ENCODE measurements at places on chromosomes 12 and 14.

DNA sequence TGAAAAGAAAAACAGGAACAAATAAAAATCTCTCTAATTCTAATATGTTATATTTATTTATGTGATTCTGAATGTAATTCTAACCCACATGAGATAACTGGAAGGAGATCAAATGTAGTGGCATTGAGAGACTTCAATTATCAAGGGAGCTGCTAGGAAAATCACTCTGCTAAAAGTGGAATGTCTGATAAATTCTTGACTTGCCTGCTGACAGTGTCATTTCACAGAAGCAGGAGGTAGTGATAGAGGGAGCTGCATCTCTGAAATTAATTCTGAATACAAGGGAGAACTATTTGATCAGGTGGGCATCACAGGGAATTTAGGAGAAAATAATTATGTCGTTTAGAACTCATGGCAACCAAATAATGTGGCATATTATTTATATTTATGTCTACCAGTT is 303.6 kb downstream of the BCAT1 start:
- no peak for DNase-seq

- no peak for DNase-seq
These were observed 56.4 kb upstream of the LTA4H start for GRCh38 chr12:96091833-96092232.

GRCh38 chr12:62400135-62400534 is 66.5 kb upstream of the MON2 start:
- no peak for DNase-seq

DNA sequence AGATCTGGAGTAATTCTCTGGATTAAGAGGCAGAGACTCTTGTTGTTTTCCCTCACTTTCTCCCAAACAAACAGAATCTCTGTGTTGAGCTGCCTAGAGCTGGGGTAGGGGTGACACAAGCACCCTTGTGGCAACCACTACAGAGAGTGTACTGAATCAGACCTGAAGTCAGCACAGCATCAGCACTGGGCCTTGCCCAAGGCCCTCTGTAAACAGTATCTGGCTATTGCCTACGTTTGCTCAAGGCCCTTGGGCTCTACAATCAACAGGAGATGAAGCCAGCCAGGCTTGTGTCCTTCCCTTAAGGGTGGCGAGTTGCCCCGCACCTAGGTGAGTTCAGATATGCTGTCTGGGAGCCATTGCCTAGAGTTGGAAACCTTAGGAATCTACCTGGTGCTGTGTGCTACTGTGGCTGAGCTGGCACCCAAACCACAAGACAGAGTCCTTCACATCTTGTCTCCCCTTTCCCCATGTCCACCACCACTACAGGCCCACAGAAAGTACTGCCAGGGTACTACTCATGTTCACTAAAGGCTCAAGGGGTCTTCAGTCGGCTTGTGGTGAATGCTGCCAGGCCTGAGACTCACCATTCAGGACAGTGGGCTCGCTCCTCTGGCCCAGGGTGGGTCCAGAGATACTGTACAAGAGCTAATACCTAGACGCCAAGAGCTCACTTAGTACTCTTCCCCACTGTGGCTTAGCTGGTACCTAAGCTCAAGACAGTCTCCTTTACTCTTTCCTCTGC is 206.8 kb downstream of the SYNE2 start:
- DNase-seq = no peak

- no peak for DNase-seq
These were observed 93.7 kb downstream of the SOX5 start for GRCh38 chr12:23855813-23856212.

DNA sequence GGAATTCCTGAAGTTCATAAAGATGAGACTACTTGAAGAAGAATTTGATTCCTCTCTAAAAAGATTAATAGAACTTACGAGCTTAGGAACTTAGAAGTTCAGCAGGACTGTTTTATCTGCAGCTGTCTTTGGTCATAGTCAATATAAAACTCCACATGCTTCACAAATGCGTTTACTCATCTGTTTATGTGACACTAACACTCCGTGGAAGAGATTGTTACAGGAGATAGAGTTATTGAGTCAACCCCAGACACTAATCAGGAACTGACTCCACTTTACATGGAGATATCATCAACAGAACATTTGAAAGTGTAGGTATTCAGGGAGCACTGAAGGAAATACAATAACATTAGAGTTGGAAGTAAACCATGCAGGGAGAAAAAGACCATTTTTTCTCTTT is 92.8 kb downstream of the LRFN5 start:
- no peak for DNase-seq

- DNase-seq = no peak
These were observed 23.1 kb upstream of the PGF start for GRCh38 chr14:74978416-74978947.

GRCh38 chr14:90296641-90297040 is 35.1 kb downstream of the NRDE2 start:
- DNase-seq = no peak

GRCh38 chr12:115988212-115988611 is 289.3 kb downstream of the MED13L start:
- DNase-seq = no peak

DNA sequence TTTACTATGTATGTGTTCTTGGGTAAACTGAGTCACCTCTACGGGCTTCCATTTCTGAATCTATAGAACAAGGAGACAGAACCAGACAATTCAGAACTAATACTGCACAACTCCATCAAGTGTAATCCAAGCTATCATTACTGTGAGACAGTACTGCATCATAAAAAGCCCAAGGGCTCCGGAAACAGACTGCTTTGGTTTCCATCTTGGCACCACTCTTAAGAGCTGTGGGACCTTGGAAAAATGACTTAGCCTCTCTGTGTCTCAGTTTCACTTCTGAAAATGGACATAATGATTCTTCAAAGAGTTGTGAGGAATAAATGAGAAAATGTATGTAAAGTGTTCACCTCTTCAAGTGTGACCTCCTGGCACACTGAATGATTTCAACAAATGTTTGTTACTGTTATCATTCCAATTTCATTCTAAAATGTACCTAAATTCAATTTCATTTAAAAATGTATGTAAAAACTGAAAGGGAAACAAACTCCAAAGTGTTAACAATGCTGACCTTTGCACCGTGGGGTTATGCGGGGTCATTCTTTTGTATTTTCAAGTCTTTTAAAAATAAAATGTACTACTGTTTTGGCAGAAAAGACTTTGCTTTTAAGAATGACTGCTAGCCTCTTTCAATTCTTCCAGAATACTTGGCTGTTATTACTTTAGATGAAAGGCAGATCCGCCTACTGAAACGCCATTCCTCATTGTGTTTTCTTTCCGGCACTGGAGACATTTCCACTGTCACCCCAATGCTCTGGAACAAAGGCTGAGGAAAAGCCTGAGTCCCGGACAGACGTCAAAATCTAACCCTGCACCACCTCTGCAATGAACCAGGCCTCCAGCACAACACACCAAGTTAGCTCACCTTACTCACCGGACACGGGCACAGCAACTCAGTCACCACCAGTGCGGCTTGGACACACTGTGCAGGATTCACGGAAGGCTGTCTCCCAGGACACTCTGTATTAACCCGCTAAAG is 62.8 kb downstream of the TMCC3 start:
- no peak for DNase-seq

DNA sequence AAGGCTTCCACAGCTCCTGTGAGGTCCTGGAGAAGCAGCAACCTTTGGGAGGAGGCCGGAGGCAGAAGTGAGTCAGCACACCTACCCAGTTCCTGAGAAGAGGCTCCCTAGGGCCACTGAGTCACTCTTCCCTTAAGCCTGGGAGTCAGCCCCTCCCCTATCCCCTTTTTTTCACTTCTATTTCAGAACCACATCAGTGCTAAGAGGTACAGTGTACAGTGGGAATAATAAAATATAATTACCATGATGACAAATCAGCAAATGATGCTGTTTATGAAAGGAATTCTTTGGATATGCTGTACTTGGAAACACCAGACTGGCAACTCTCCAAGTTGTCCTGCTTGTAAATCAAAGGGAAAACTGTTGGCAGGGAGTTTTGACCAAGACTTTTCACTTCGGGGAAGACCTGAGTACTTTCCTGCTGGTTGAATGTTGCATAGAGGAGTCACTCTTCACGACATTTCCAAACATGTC is 7.8 kb upstream of the TBPL2 start:
- DNase-seq = no peak

- DNase-seq = no peak
These were observed 88.8 kb downstream of the CCDC60 start for GRCh38 chr12:119423285-119423684.

DNA sequence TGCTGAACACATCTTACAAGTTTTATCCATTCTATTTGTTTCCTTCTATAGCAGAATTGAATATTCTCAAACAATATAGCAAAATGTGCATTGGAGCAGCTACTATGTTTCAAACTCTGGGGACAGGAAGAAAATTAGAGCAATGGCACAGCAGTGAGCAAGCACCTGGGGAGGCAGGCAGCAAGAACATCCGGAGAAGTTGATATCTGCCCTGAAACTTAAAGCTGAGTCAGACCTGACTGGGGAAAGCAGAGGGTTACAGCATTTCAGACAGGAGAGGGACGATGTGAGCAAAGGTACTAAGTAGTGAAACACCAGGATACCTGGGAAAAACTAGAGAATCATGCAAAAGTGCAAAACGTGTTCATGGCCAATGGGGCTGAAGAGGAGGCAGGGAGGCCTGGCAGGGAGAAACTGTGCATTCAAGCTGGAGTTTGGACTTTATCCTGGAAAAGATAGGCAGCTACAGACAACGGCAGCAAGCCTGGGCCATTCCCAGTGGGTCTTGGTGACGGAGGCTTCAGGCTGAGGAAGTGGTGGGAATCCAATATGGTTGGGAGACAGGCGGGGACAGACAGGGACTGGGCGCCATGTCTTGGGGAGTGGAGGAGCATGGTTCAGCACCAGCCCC is 118.0 kb upstream of the CDKN3 start:
- DNase-seq = no peak

GRCh38 chr14:73723797-73724661 is 9.8 kb upstream of the PNMA1 start:
- DNase-seq = no peak

DNA sequence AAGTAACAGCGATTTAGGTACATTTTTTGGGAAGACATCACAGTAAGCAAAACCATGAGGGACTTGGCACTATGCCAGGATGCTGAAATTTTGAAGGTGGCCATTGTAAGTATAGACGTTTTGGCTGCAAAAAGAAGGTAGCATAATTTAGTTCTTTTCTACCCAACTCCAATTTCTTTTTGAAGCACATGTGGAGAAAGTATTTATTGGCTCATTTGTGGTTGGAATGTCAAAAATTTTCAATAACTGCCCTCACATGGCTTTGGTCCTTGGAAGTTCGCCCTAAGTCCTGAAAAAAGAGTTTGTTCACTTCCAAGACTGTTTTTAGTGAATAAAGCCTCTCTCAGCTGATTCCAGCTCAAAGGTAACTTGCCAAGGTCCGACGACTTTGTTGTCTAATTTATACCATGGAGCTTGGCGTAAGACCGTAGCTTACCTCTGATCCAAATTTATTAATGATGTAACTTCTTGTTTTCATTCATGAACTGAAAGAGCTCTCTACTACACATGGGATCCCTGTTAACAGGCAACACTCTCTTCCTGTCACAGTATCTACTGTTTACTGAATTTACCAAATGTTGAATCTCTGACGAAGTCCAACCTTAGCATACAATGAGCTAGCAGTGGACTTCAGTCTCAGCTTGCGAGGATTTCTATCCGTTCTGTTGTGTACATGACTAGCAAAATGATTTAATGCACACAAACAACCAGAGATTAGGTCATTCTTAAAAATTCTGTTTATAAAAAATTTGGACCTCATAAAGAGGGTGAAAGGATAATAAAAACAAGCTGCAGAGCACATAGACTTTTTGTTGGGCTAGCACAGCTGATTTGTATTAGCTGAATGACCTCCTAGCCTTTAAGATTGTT is 49.0 kb downstream of the MSRB3 start:
- DNase-seq = no peak

DNA sequence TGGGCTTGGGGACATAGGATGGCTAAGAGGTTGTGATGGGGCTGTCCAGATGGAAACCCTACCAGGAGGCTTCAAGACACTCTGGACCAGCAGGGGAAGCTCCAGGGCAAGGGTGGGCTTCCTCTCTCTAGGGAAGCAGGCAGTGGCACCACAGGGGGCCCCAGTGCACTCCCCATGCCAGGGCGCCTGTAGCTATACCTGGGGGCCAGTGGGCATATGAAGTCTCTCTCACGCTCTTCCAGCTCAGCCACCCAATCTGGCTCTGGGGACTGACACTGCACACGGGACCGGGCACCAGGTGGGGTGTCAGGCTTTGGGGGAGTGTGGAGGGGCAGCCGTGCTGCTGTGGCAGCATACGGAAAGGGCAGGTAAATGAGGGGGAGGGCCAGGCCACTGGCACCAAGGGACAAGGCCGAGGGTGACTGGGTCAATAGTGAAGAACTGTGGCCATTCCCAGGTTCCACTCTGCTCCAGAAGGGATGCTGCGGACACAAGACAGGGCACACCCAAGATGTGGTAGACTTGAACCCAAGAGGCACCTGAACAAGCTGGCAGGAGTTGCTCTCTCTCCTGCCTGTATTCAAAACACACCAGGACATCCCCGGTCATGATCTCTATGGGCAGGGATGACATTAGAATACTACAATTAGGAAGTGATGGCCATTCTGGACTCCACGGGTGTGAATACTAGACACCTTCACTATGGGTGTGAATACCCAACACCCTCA is 27.5 kb downstream of the RFLNA start:
- DNase-seq = no peak

- no peak for DNase-seq
These were observed 37.9 kb downstream of the ZFP36L1 start for GRCh38 chr14:68755016-68755353.

- no peak for DNase-seq
These were observed 24.7 kb upstream of the EEA1 start for GRCh38 chr12:92953747-92954146.

DNA sequence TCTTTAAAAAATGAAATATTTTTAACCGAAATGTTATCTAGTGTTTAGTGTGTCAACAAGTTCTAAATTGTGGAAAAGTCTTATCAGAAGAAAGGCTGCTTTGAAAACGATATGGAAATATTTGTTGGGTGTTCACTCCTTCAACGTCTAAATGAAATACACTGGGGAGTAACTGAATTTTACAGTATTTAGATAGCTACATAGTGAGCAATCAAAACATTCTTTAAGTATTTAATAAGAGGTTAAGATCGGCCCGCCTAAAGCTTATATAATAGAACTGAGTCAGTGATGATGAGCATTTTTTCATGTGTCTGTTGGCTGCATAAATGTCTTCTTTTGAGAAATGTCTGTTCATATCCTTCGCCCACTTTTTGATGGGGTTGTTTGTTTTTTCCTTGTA is 228.3 kb downstream of the RAD51B start:
- no peak for DNase-seq

- peak; percentile 81 for DNase-seq
These were observed at the start of gene TSPAN31 for GRCh38 chr12:57744777-57745484. TSS of gene TSPAN31 (plus strand) at chr12:57745039. CDS start at chr12:57745155, 116 bp downstream.

GRCh38 chr12:5889381-5890047 is 55.5 kb downstream of the ANO2 start:
- no peak for DNase-seq

GRCh38 chr12:46843811-46844210 is 18.0 kb upstream of the SLC38A4 start:
- no peak for DNase-seq

DNA sequence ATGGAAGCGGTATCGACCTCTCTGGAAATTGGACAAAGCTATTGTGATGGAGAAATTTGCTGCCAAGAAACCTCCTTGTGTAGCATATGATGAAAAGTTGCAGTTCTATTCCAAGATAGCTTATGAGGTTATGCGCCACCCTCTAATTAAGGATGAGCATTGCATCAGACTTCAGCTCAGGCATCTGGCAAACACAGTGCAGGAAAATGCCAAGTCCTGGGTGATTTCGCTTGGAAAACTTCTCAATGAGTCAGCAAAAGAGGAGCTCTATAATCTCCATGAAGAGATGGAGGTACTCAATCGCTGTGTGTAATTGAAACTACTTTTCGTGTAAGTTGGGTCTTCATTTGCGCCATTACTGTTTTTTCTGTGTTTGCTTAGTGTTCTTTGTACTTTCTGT is 51.2 kb downstream of the DNAH10 start:
- DNase-seq = no peak

All from activated B cell treated with CpG ODN at 0.5 μM for 24 hours (primary cell).